Muscle of leg (tissue), 16 donors: ENCODE measurements at places on chromosomes 6 and 20. TPM values are rescaled to one million over a fixed set of nuclear protein-coding genes. Genes with fewer than 3 reads are reported as not detected.

The C6orf163 gene
- polyA plus RNA-seq = 0.83 TPM

The BMP6 gene
- 0.94 TPM for polyA plus RNA-seq

The MCHR2 gene
- not detected for polyA plus RNA-seq

The MYBL2 gene
- polyA plus RNA-seq = 14.3 TPM

The NFYA gene
- polyA plus RNA-seq = 25.2 TPM

The ANGPT4 gene
- 0.03 TPM for polyA plus RNA-seq

The KIF25 gene
- 0.95 TPM for polyA plus RNA-seq

The FIG4 gene
- polyA plus RNA-seq = 11.5 TPM

The ZKSCAN8 gene
- 17.2 TPM for polyA plus RNA-seq

The EHMT2 gene
- polyA plus RNA-seq = 32.5 TPM

The MDFI gene
- 85.2 TPM for polyA plus RNA-seq

The CEP85L gene
- 14.3 TPM for polyA plus RNA-seq

The CTNNBL1 gene
- polyA plus RNA-seq = 32.9 TPM

The HLA-DRA gene
- polyA plus RNA-seq = 30.9 TPM

The TRIM26 gene
- polyA plus RNA-seq = 16.0 TPM

The ZNF391 gene
- polyA plus RNA-seq = 3.8 TPM

The MRS2 gene
- polyA plus RNA-seq = 17.7 TPM

The RGS17 gene
- polyA plus RNA-seq = 0.97 TPM

The GABRR2 gene
- polyA plus RNA-seq = 0.77 TPM

The GHRH gene
- polyA plus RNA-seq = not detected

The OR2B3 gene
- not detected for polyA plus RNA-seq

The LST1 gene
- polyA plus RNA-seq = 5.0 TPM

The PRKN gene
- polyA plus RNA-seq = 3.0 TPM

The GPLD1 gene
- 1.6 TPM for polyA plus RNA-seq

The SCAF8 gene
- 34.8 TPM for polyA plus RNA-seq

The LGSN gene
- polyA plus RNA-seq = not detected

The BNIP5 gene
- 0.04 TPM for polyA plus RNA-seq

The GPR63 gene
- 3.7 TPM for polyA plus RNA-seq

The DPPA5 gene
- polyA plus RNA-seq = not detected

The ADGB gene
- 0.45 TPM for polyA plus RNA-seq

The DNAJC5 gene
- polyA plus RNA-seq = 31.2 TPM
